Right renal cortex interstitium (tissue), 3 donors: ENCODE measurements at places on chromosomes 7 and 10. TPM values are rescaled to one million over a fixed set of nuclear protein-coding genes. Genes with fewer than 3 reads are reported as not detected.
A peak's percentile ranks its signal among the peaks of the same experiment; 100 is the strongest.

- no peak for DNase-seq
Observed at GRCh38 chr7:73827567-73828106, 3.2 kb upstream of the CLDN4 start.

DNA sequence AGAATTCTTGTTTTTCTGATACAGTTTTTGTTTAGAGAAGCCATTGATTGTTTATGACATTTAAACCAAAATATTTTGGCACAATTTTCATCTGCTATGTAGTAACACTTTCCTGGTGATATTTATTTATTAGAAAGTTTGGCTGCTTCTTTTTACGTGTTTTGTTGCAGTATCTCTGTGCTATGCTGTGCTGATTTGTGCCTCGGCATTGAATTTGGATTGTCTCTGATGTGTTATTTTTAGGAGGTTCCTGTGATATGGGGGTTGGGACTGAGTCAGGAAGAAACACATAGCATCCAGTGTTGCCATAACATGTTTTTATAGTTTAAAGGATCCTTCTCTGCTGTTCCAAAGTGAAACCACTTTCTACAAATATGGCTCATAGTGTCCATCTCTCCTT, 1197.7 kb upstream of the LRRN3 start:
- DNase-seq: no peak

DNA sequence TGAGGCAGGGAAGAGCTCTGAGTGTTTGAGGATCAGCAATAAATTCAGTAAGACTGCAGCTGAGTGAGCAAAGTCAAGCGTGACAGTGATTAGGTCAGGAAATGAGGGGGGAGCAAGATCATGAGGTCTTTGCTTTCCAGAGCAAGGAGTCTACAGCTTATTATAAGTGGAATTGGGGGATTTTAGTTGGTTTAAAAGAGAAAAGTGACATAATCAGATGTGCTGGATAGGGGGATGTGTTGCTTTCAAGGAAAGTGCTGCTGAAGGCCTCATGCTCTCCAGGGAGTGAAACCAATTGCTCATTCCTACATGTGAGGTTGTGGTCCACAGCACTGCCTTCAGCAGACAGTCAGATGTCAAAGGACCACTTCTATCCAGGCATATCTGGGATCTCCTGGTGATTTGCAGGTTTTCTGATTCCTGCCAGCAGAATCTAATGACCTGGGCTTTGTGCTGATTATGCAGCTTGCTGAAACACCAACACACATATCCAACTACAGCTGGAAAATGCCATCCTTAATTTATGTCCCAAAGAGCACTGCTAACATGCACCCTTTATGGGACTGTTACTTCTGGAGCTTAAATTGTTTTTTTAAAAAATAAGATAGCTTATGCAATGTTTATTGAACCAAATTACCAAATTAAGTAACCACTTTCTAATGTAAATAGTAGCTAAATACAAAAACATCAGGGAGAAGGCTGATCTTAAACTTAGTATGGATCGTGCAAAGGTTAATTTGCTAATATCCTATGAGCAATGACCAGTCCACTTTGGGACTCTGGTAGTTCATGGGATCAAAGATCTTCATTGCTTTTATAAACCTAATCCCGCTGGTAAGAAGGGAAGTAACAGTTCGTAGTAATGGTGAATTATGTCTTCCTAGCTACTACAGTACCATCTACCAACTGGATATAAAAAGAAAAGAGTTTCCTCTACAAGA, 607.6 kb downstream of the KCNMA1 start:
- peak; percentile 65 for DNase-seq

- no peak for DNase-seq
Observed at GRCh38 chr7:112550468-112551060, 69.8 kb downstream of the LSMEM1 start.

DNA sequence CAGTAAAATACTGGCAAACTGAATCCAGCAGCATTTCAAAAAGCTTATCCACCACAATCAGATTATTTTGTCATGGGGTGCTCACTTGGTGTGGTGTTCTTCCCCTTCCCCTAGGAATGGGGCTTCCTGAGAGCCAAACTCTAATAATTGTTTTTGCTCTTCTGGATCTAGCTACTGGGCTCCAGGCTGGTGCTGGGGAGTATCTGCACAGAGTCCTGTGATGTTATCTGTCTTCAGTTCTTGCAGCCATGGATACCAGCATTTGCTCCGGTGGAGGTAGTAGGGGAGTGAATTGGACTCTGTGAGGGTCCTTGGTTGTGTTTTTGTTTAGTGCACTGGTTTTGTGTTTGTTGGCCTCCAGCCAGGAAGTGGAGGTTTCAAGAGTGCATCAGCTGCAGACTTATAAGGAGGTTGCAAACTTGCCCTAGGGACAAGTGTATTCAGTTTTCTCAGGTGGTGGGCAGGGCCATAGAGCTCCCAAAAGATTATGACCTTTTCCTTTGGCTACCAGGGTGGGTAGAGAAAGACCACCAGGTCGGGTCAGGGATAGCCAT, 308.5 kb upstream of the MAGI2 start:
- no peak for DNase-seq

- no peak for DNase-seq
Observed at GRCh38 chr10:78203915-78204818, 170.5 kb downstream of the RPS24 start.

- no peak for DNase-seq
Observed at GRCh38 chr10:128144547-128144946, 18.3 kb upstream of the MKI67 start.

- DNase-seq: no peak
Observed at GRCh38 chr7:112726076-112726475, 64.1 kb downstream of the TMEM168 start.

GRCh38 chr7:2651847-2652735, 20.3 kb downstream of the TTYH3 start:
- no peak for DNase-seq

DNA sequence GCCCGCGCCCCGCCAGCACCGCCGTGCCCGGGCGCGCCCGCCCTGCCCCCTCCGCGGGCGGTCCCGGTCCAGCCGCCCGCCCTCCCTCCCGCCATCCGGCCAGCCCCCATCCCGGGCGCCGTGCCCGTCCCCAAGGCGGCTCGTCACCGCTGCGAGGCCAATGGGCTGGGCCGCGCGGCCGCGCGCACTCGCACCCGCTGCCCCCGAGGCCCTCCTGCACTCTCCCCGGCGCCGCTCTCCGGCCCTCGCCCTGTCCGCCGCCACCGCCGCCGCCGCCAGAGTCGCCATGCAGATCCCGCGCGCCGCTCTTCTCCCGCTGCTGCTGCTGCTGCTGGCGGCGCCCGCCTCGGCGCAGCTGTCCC, at the start of gene HTRA1:
HTRA1 (plus strand) TSS at position 187 of the 362 bp plus-strand sequence; CDS start at position 287, 100 bp downstream.
- no peak for DNase-seq

DNA sequence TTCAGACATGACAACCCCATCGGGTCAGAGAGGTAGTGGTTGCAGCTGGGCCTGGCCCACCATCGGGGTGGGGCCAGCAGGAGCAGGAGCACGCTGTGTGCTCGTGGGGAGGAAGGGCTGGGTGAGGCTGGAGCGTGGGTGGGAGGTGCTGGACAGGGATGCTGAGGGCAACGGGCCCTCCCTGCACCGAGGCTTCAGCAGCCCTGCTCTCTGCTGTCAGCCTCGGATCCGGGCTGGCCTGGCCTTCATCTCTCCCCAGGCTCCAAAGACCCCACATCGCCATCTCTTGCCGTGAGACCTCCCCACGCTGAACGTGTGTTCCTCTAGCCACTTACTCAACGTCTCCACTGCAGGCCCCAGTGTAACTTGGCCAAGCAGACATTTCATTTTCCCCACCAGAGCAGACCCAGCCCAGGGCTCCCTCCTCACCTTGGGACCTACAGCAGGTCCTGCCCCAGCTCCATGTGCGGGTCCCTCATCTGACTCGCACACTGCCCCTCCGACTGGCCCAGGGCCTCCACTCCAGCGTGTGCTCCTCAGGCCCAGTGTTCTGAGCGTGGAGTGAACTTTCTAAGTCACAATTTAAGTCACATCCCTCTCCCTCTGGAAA, 462.4 kb downstream of the DNAJB6 start:
- DNase-seq: no peak

- no peak for DNase-seq
Observed at GRCh38 chr7:85386460-85386859, 199.6 kb upstream of the SEMA3D start.

- peak; percentile 15 for DNase-seq
Observed at GRCh38 chr7:130667593-130668257, 823 bp downstream of the COPG2 start.

DNA sequence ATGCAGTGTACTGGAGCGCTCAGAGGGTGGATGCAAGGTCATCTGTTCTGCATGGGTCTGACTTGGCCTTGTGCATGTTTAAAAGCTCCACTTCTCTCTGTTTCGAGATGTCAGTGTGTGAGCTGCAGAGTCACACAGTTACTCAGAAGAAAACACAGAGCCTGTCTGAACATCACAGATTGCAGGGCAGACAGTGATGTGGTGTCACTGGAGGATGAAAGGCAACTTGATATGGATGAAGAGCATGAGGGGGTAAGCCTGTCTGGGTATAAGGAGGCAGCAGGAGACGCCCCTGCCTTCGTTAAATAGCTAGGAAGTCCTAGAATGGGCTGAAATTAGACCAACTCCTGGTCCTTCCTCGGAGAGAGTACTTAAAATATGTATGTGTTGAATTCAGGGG, 67.5 kb upstream of the LRRC18 start:
- no peak for DNase-seq

DNA sequence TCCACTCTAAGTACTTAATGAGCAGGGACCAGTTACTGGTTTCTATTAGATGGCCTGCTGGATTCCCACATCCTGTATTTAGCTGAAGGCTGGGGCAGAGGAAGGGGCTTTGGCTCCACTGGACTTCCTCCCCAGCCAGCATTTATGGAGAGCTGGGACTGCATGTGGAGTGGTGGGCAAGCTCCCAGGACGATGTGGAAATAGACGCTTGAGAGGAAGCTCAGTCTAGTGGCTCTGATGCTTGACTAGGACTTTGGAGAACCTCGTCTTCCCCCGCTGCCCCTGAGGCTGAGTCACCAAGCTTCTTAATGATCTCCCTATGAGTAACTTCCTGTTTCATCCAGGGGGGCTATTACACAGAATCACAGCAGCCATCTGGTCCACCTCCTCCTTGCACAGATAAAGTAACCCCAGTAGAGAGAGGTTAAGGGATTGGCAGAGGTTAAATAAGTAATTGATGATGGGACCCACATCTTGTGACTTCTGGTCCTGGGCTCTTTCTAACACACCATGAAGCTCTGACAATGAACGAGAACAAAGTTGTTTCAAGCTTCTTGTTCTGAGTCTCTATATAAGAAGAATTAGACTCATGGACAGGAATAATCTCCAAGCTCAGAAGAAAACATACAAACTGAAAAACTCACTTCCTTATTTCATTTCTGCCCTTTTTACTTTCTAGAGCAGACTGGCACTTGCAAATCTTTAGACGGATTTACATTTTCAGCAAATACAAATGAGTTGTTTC, 126.2 kb downstream of the PRPF18 start:
- no peak for DNase-seq

DNA sequence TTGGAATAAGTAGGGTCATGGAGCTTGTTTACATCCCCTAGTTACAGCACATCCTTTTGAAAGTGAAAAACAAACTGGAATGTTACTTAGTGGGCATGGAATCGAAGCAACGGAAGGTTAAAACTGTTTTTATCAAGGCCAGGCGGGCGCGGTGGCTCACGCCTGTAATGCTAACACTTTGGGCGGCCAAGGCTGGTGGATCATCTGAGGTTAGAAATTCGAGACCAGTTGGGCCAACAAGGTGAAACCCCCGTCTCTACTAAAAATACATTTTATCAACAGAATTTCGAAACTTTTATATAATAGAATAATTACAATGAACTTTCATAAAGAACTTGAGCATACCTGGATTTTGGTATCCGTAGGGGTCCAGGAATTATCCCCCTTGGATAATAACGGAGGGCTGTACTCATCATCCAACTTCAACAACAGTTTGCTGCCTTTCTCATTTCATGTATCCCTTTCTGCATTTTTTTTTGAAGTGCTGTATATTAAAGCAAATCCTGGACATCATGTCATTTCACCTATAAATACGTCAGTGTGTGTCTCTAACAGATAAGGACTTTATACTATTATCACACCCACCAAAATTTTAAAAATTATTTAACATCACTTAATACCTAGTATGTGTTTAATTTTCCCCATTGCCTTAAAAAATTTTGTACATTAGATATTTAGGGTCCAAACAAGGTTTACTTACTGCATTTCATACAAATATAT, 1.3 kb upstream of the TMED4 start:
- no peak for DNase-seq

GRCh38 chr10:73836427-73836980, 25.1 kb upstream of the NDST2 start:
- DNase-seq: no peak

DNA sequence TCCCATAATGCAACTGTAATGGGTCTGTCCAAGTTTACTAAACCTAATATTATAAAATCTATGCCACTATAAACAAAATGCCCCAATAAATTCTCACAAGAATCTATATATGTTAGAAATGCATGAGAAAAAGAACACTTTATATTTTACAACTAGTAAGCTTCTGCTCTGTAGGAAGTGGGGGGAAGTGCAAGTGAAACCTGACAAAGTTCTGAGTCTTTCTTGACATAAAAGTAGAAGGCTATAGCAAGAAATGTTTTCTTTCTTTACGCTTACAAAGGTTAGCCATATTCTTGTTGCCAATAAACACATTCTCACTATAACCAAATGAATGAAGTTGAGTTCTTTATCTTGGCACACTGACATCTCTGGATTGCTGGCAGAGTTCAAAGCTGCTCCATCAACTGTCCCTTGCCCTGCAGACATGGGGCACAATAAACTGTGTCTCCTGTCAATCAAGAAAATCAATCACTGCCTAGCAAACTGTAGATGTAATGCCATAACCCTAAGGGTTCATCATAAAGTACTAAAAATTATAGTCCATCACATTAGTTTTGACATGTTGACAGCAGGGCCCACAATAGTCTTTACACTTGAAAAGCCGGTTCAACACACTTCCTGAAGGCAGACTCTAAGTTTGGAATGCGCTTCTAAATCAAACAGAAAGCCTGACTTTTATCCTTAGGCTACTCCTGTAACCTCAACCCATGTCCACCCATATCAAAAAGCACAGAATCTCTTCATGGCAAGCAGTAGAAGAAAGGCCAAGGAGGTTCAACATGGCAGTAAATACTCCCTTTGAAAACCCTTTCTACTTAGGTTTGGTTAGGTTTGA, 58.6 kb downstream of the TPK1 start:
- DNase-seq: no peak

DNA sequence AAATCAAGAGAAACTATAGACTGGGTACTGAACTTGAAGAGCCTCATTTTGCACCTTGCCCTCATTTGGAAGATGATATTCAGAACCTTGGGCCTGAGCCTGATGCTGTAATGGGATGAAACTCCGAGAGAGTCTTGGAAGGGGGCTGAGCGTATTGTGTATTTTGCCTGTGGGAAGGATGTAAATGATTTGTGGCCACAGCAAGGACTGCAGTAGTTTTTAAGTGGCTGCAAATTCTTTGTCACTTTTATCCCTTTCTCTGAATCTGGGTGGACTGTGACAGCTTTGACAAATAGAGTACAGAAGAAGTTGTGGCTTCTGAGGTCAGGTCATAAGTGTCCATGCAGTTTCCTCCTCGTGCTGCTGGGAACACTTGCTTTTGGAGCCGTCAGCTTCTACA, 221.2 kb downstream of the ADRA2A start:
- no peak for DNase-seq

GRCh38 chr7:92133133-92133736, 1.0 kb downstream of the CYP51A1 start:
- no peak for DNase-seq

Gene TMEM178B
- 0.50 TPM for polyA plus RNA-seq

Gene MDH2
- 212 TPM for polyA plus RNA-seq

Gene CYP2C8
- polyA plus RNA-seq: 1.8 TPM

Gene SLC29A4
- 24.1 TPM for polyA plus RNA-seq

Gene STAG3
- 11.8 TPM for polyA plus RNA-seq

Gene NUTM2A
- 4.0 TPM for polyA plus RNA-seq

Gene FBH1
- 72.9 TPM for polyA plus RNA-seq

Gene SPAM1
- not detected for polyA plus RNA-seq

Gene FGL2
- polyA plus RNA-seq: 92.3 TPM
